Suppressor macrophage treated with lipopolysaccharide for 4 hours (primary cell): ENCODE measurements at places on chromosomes 6 and 20.

DNA sequence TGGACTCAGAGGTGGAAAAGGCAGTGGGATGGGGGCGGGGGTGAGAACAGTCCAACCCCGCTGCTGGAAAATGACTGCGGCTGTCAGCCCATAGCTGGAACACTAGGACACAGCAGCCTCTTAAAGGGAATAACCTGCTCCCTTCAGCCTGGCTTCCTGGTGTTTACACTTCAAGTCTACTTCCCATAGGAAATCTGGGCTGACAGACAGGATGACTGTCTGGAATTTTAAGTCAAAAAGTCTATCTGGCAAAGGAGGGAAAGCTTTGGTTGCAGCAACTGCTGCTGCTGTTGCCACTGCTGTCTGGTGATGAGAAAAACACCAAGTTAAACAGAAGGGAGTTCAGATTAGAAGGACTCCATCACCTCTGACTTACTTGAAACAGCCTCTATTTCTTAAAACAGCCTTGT is 44.9 kb downstream of the TNFRSF21 start:
- no peak for DNase-seq

GRCh38 chr20:11261533-11262000 is 587.8 kb upstream of the JAG1 start:
- DNase-seq = no peak

GRCh38 chr20:53083411-53083810 is 111.3 kb downstream of the TSHZ2 start:
- DNase-seq = no peak

DNA sequence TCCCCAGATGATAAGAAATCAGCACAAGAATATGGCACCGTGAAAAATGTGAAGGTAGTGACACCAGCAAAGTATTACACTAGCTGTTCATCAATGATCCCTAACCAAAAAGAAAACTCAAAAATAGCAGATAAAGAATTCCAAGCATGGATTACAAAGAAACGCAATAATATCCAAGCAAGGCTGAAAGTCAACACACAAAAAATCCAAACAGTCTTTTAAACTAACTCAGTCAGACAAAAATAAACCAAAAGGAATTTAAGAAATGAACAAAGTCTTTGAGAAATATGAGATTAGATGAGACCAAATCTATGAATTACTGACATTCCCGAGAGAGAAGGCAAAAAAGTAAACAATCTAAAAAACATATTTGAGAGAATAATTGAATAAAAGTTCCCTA is 976.1 kb upstream of the MAP3K7 start:
- DNase-seq = no peak

GRCh38 chr6:107600936-107601335 is 111.0 kb downstream of the SOBP start:
- DNase-seq = no peak

DNA sequence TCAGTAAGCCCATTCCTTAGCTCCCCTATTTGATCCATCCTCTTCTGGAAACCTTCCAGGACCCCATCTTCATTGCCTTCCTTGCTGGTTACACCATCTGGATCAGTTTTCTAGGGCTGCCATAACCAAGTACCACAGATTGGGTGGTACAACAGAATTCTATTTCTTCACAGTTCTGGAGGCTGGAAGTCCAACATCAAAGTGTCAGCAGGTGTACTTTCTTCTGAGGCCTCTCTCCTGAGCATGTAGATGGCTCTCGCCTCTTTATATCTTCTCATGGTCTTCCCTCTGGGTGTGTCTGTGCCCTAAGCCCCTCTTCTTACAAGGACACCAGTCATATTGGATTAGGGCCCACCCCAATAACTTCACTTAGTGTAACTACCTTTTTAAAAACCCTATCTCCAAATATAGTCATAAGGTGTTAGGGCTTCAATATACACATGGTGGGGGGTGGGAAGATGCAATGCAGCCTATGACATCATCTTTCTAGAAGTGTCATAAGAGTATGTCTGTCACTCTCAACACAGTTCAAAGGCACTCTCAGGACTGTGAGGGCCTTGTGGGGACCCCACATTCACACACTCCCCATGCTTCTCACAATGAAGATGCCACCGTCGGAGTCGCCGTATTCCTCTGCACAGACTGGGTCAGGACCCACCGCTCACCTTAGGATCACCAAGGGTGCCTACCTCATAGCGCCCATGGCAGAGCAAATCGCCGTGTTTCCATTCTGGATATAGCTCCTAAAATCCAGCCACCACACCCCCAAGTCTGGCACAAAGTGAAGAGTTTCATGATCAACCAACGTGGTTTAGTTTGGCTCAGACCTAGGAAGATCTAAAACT is 12.2 kb upstream of the PRND start:
- DNase-seq = no peak
